ENCODE measurements at places on chromosomes 12 and 14.

- DNase-seq: no peak
Measured at GRCh38 chr14:39841088-39841487, 408.9 kb upstream of the FBXO33 start.

DNA sequence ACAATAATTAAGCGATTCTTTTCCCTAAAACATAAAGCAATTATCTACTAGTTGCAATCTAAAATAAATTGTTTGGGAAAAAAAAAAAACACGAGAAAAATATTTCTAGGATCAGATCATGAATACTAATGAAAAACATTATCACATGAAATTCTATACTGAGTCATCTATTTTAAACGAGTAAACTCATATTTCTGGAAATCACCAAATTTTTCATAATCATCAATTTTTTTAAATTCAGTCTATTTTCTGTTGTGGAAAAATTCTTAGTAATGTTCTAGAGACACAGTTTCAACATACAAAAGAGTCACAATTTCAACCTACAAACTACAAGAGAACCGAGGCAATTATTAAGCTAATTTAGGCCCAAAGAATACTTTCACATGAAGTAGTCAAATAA is 245.6 kb upstream of the SOX5 start:
- DNase-seq: no peak

GRCh38 chr14:71339650-71340415 is 432.6 kb downstream of the PCNX1 start:
- DNase-seq: no peak

DNA sequence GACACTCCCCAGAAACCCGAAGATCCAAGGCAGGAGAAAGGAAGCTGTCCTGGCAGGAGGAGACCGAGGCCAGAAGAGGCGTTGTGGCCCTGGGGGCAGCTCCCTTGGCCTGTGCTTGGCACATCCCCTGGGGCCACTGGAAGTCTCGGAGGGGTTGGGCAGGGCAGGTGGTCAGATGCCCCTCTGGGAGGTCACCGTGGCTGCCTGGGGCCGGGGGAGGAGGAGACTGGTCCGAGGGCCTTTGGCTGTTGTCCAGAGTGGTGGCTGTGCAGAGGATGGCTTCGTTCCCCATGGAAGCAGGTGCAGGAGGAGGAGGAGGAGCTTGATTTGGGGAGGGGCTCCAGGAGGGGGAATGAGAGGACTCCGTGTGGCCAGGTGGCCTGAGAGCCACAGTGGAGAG is 3.3 kb upstream of the NUDT14 start:
- no peak for DNase-seq

GRCh38 chr14:34873589-34874385 is 1.4 kb downstream of the BAZ1A start:
- DNase-seq: peak; percentile 85

DNA sequence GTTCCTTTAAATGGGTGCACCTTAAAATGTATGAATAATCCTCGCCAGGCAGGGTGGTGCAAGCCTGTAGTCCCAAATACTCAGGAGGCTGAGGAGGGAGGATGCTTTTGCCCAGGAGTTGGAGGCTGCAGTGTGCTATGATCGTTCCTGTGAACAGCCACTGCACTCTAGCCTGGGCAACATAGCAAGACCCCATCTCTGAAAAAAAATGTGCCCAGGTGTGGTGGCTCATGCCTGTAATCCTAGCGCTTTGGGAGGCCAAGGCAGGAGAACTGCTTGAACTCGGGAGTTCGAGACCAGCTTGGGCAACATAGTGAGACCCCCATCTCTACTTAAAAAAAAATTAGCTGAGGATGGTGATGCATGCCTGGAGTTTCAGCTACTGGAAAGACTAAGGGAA is 39.6 kb downstream of the ACACB start:
- DNase-seq: no peak

- DNase-seq: no peak
Measured at GRCh38 chr14:29282169-29282568, 515.6 kb downstream of the FOXG1 start.
